ENCODE measurements at places on chromosomes 6 and 20. TPM values are rescaled to one million over a fixed set of nuclear protein-coding genes. Genes with fewer than 3 reads are reported as not detected.

GRCh38 chr6:22035690-22036089 lies 261.1 kb downstream of the PRL start:
- H3K36me3 ChIP-seq, result peaks cover 7% of the 10 kb centered on the region
- peaks cover 24% of the 10 kb centered on the region for H3K4me1 ChIP-seq
- no peaks in the 10 kb centered on the region for H3K27me3 ChIP-seq
- H3K4me3 ChIP-seq, result no peak overlapping the region

The ALDH5A1 gene
- total RNA-seq, result 3.5 TPM

GRCh38 chr6:44431118-44431725 lies 43.7 kb downstream of the CDC5L start:
- DNase-seq, result peak; percentile 56
- no peaks in the 10 kb centered on the region for H3K4me1 ChIP-seq
- no peak overlapping the region for H3K27ac ChIP-seq
- H3K36me3 ChIP-seq, result peaks cover 32% of the 10 kb centered on the region
- no peaks in the 10 kb centered on the region for H3K27me3 ChIP-seq
- H3K4me3 ChIP-seq, result no peak overlapping the region

DNA sequence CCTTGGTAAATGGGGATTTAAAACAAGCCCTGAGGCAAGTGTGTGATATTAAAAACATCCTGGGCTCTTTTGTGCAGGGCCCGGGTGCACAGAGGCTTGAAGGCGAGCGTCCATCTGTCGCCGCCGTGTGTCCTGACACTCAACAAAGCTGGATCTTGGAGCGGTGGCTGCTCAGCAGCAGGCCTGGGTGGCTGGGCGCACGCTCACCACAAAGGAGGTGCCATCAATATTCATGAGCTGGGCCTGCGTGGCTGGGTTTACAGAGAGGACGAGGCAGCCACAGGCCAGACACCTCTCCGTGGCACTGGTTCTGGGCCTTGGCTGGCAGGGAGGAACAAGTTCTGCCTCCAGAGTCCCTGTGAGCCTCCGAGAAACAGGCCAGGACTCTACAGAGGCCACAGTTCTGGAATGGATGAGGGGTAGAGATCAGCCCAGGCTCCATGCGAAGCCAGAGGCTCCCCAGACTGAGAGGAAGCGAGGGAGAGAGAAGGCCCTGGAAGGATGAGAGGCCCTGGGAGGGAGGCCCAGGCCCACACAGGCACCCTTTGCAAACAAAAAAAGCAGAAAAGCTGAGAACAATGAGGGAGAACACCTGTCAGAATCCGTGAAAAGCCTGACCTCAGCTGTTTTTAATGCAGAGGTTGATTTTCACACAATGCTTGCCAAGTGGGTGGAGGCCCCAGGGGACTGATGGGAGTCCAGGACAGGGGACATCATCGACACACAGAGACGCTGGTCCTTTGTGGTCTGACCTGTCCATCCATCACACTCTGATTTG lies 21.9 kb downstream of the BHLHE23 start:
- peaks cover 28% of the 10 kb centered on the region for H3K4me1 ChIP-seq
- DNase-seq, result no peak
- H3K36me3 ChIP-seq, result no peaks in the 10 kb centered on the region
- peaks cover 6% of the 10 kb centered on the region for H3K27me3 ChIP-seq
- H3K27ac ChIP-seq, result no peak overlapping the region

DNA sequence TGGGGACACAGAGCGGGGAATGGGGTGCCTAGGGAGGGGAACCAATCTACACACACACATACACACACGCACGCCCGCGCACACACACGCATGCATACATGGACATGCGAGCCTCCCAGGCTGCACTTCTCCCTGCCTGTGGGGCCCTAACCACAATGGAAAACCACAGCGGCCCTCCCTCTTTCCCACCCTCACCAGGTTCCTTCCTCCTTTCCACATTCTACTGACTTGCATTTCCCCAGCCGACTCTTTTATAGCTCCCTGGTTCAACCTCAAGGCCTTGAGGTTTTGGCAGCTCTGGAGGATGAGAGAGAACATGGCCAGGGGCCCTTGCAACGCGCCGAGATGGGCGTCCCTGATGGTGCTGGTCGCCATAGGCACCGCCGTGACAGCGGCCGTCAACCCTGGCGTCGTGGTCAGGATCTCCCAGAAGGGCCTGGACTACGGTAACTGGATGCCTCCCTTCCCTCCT lies at the start of gene BPI:
Gene BPI (plus strand): TSS at position 249 of the 472 bp plus-strand sequence. CDS start 68 bp downstream, at position 317.
- no peaks in the 10 kb centered on the region for H3K36me3 ChIP-seq
- peaks cover 19% of the 10 kb centered on the region for H3K4me1 ChIP-seq
- DNase-seq, result no peak
- H3K27ac ChIP-seq, result no peak within 1 kb of the TSS

All from neural progenitor cell (in vitro differentiated cells).